Breast epithelium (tissue), 4 donors: ENCODE measurements at places on chromosomes 3 and 15. TPM values are rescaled to one million over a fixed set of nuclear protein-coding genes. Genes with fewer than 3 reads are reported as not detected.

The MFSD1 gene
- total RNA-seq, result 134 TPM

DNA sequence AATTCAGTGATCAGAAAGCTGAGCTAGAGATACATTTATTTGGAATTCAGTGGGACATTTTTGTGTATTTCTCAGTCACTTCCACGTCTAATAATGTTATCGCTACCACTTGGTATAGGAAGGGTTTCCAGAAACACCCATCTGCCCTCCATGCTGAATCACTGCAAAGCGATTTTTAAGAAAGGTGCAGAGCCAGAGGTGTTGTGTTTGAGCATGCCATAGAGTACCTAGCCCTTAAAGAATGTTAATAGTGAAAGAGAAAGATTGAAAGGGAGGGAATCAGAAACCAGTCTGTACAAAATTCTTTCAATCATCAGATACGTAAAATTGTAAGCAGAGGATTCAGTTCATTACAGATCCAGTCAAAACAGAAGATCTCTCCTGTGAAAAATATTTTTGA lies 80.1 kb upstream of the ARL6 start:
- no peaks in the 10 kb centered on the region for H3K4me1 ChIP-seq
- H3K27me3 ChIP-seq, result no peaks in the 10 kb centered on the region
- no peaks in the 10 kb centered on the region for H3K36me3 ChIP-seq
- H3K27ac ChIP-seq, result no peak overlapping the region

DNA sequence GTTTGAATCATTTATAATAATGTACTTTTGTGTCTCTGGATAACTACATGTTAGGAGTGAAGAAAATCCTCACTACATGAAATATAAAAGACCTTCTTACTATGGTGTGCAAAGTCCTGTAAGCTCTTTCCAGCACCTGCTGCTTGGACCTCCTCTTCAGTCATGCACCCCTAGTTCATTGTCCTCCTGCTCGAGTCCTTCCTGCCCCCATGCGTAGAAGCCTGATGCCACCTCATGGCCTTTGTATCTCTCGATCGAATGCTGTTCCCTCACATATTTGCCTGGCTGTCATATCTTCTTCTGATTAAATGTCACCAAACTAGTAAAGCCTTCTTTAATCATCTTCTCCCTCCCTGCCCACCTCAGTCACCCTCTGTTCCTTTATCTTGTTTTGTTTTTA lies 49.9 kb upstream of the SUCLG2 start:
- no peak overlapping the region for H3K27ac ChIP-seq
- no peak for DNase-seq
- H3K36me3 ChIP-seq, result no peaks in the 10 kb centered on the region

DNA sequence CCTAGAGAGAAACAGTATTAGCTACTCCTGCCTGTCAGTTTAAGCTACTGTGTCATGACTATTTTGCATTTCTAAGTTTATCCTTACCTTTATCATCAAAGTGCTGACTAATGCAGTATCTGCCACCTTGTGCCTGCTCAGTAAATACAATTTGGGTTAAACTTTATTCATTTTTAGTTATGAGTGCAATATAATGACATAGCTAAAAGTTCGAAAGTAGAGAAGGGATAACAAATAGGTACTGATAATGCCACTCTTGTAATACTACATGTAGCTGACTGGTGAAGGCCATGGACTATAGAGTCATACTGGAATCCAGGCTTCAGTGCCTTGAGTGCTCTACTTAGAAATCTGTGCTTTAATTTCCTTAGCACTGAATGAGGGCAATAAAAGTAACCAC lies 480.8 kb upstream of the TPRG1 start:
- no peak overlapping the region for H3K4me3 ChIP-seq
- no peaks in the 10 kb centered on the region for H3K36me3 ChIP-seq
- DNase-seq, result no peak
- H3K27ac ChIP-seq, result no peak overlapping the region
- H3K4me1 ChIP-seq, result no peaks in the 10 kb centered on the region

DNA sequence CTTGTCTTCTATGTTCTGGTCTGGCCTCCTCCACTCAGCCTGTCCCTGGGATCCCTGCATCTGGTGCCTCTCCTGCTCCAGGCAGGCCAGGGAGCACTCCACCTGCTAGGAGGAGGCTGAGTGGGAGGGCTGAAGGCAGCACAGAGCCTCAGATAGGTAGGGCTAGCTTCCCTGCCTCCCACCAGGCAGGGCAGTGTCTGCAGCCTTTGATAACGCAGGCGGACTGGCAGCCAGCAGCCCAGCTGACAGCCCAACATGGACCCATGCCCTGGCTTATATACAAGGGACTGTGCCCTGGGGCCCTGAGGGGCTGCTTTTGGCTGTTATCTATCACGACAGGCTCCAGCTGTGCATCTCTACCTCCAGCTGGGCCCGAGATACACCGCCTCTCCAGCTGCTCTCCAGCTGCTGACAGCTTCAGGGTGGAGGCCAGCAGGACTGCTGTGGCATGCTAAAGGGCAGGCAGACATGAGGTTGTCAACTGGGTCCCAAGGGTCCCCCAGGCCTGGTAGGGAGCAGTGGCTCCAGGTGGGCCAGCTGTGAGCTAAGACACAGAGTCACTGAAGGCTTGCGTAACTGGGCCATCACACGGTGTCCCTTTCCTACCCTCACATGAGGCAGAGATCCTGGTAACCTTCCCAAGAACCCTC lies 5.2 kb upstream of the CLK3 start:
- H3K36me3 ChIP-seq, result no peaks in the 10 kb centered on the region
- no peak overlapping the region for H3K4me3 ChIP-seq
- H3K4me1 ChIP-seq, result no peaks in the 10 kb centered on the region
- DNase-seq, result no peak
- H3K27ac ChIP-seq, result no peak overlapping the region
- H3K27me3 ChIP-seq, result no peaks in the 10 kb centered on the region

The AZI2 gene
- total RNA-seq, result 68.6 TPM

The TTLL13 gene
- total RNA-seq, result 0.15 TPM

- H3K4me1 ChIP-seq, result no peaks in the 10 kb centered on the region
- no peak overlapping the region for H3K4me3 ChIP-seq
- no peak for DNase-seq
- no peak overlapping the region for H3K27ac ChIP-seq
- no peaks in the 10 kb centered on the region for H3K36me3 ChIP-seq
- no peaks in the 10 kb centered on the region for H3K27me3 ChIP-seq
These were observed 21.1 kb upstream of the BCL2L10 start for GRCh38 chr15:52133510-52134220.

The SLC9A9 gene
- 17.3 TPM for total RNA-seq

The GPR15 gene
- not detected for total RNA-seq

DNA sequence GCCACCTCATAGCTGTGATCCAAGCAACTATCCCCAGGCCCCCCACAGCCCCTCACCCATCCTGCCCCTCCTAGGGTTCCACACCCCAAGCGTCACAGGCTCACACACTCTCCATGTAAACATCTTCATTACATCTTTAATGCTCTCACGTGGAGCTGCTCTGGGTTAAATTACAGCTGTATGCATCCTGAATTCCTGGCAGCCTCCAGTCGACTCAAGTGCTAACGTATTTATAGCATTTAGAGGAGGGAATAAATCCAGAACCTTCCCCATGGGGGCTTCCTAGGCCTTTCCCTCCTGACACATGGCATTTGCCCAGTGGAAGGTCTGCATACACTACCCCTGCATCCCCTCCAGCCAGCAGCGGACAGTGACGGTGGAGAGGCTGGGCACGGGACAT lies 9.6 kb downstream of the C3orf18 start:
- no peaks in the 10 kb centered on the region for H3K27me3 ChIP-seq
- H3K36me3 ChIP-seq, result no peaks in the 10 kb centered on the region
- H3K27ac ChIP-seq, result no peak overlapping the region
- DNase-seq, result no peak
- H3K4me3 ChIP-seq, result no peak overlapping the region
